ENCODE measurements at places on chromosomes 12 and 14.

DNA sequence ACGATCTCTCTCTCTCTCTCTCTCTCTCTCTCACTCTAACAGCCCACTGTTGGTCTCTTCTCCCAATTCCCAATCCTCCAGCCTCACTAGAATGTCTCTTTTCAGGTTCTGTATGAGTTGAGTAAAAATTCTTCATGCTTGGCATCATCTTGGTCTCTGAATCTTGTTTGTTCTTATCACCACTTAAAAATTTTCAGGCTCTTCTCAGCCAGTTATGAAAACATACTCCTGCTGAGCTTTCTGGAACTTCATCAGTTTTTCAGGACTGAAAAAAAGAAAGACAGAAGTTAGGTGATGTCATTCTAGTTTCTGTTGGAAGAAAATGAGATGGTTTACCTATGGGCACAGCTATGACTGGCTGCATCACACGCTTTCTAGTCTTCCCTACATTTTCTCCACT lies 11.5 kb upstream of the IL22 start:
- DNase-seq, result no peak

DNA sequence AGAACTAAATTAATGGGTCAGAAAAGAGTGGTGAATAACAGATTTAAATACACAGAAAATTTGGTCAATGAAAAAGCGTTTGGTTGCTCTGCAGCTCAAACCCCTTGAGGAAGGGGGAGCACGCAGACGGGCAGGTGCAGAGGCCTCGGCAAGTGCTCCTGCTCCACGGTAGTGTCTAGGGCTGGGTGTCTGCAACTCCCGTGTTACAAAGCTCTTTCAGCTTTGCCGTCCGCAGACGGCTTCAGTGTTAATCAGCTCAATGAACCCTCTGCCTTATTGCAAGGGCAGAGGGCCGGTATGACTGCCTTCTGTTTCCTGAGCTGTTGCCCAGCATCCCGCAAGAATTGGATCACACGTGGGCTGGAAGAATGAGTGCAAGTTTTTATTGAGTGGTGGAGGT lies 125.7 kb upstream of the TRHDE start:
- no peak for DNase-seq

DNA sequence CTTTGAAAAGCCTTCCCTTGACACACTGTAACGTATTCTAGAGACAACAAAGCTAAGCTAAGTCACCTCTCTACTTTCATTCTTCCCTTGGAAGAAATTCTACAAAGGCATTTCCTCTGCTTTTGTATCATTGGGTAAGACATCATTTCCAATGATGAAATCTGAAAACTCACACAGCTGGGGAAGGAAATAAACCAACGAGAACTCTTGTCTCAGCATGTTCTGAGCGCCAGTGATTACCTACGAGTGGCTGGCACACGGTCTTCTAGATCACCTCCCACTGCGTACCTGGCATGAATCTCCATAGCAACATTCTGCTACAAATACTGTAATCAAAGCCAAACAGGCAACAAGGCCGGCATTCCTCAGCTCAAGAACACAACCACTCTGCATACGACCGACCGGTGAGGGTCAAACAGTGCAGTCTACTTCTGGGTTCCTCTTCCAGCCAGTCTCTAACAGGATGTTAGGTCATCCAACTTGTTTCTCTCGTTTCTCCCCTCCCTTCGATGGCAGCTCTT lies 7.6 kb downstream of the VPS37B start:
- no peak for DNase-seq

DNA sequence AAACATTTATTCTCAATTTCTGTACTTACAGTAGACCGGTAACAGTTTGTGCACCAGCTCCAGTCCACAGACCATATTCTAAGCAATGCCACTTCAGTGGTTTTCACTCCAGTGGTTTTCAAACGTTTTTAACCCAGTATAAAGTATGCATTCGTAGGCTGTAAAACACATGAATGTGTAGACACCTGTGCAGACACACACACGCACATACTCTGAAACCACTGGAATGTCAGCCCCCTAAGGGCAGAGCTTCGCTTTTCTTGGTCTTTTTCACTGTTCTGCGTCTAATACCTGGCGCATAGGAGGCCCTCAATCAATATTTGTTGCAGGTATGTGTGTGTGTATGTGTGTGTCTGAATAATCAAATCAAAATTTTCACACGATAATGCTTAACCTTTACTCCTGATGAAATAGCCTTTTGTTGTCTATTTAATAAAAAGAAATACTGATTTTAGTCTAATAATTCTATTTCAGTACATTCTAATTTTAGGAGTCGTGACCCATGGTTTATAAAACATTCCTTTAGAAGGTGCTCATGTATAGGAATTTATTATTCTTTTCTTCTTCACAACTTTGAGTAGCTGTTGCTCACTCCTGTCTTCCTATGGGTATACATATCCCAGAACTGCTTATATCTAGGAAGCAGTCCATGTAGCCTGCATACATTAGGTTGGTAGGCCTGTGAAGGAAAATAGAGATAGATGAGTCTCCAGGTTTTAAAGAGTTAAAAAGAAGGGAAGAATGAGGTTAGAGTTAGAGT lies 73.6 kb upstream of the REP15 start:
- DNase-seq, result no peak

- DNase-seq, result no peak
Measured at GRCh38 chr14:55519473-55520080, 60.4 kb upstream of the KTN1 start.

DNA sequence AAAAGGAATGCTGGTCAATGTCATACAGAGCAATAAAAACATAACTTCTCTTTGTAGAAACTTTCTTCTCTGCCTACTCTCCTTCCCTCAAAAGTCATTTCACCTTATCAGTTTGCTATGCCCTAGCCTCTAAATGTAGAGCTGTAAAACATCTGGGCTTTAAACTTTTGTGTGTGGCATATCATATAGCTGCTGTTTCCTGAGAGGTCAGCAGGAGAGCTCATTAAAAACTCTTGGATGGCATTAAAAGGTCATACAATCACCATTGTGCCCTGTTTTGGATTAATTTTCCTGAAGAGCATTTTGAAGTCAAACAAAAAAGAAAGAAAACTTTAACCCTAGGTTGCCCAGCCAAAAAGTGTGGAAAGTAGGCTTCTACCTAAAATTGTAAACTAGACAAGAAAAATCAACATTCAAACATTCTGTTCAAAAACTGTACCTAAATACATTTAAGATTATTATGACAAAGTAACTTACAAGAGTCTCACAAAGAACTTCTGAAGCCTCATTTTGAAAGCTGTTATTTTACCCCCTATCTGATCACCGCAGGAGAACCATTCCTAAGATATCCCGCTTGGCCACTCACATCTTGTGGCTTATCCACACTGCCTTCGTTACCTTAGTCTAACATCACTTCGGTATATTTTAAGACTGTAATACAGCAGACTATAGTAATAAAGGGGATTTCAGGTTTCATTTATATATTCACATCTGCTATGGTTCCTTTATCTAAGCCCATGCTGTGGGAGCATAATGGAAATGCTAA lies 38.1 kb downstream of the TXNDC16 start:
- no peak for DNase-seq
